ENCODE measurements at places on chromosomes 1 and 21.

GRCh38 chr21:10425856-10426255 lies 95.5 kb upstream of the TPTE start:
- H3K4me1 ChIP-seq, result no peaks in the 10 kb centered on the region
- no peaks in the 10 kb centered on the region for H3K27me3 ChIP-seq
- DNase-seq, result no peak

DNA sequence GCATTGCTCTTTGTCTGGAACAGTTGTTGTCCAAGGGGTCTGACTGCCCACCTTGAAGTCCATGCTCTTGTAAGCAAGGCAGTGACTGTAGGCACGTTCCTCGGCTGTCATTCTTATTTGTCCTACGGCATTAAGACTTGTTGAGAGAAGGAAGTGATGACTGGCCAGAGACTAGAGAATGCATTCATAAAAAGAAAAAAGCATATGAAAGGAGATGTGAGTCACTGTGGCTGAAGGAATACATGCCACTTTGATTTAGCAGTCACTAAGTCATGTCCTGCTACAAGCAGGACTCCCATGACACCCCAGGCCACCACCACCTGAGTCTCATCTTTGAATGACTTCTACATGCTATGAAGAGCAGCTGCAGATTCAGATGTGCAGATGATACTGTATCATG lies 50.5 kb downstream of the CNN3 start:
- peaks cover 28% of the 10 kb centered on the region for H3K4me1 ChIP-seq
- DNase-seq, result no peak
- H3K4me3 ChIP-seq, result no peak overlapping the region
- H3K27me3 ChIP-seq, result no peaks in the 10 kb centered on the region
- H3K36me3 ChIP-seq, result no peaks in the 10 kb centered on the region
- peak overlapping the region; percentile 84 for H3K27ac ChIP-seq

DNA sequence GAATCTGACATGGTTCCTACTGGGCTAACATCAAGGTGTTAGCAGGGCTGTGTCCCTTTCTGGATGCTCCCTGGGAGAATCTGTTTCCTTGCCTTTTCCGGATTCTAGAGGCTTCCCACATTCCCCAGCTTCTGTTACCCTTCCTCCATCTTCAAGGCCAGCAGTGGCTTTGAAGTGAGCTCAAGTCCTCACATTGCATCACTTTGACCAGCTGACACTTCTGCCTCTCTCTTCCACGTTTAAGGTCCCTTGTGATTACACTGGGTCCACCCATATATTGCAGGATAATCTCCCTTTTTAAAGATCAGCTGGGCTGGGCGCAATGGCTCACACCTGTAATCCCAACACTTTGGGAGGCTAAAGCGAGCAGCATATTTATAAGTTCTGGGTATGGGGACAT lies 33.1 kb downstream of the CNST start:
- H3K27ac ChIP-seq, result no peak overlapping the region
- H3K4me1 ChIP-seq, result peaks cover 28% of the 10 kb centered on the region
- H3K4me3 ChIP-seq, result no peak overlapping the region
- no peaks in the 10 kb centered on the region for H3K27me3 ChIP-seq

DNA sequence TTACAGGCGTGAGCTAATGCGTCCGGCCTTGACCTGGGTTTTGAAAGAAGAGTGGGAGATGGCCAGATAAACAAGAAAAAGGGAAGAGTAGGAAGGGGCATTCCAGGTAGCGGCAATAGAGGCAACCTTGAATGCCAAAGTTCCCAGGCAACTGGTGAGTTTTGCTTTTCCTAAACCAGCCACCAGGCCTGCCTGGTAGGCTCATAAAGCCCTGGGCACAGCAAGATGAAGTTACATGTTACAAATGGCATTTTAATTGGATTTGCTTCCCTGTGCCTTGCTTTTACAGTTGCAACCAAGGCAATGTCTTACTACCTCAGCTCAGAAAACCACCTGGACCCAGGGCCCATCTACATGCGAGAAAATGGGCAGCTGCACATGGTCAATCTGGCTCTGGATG lies 5.5 kb downstream of the LRRC42 start:
- peaks cover 5% of the 10 kb centered on the region for H3K4me1 ChIP-seq
- H3K27me3 ChIP-seq, result no peaks in the 10 kb centered on the region
- H3K36me3 ChIP-seq, result peaks cover 5% of the 10 kb centered on the region
- H3K4me3 ChIP-seq, result no peak overlapping the region
- DNase-seq, result no peak
- H3K27ac ChIP-seq, result no peak overlapping the region

DNA sequence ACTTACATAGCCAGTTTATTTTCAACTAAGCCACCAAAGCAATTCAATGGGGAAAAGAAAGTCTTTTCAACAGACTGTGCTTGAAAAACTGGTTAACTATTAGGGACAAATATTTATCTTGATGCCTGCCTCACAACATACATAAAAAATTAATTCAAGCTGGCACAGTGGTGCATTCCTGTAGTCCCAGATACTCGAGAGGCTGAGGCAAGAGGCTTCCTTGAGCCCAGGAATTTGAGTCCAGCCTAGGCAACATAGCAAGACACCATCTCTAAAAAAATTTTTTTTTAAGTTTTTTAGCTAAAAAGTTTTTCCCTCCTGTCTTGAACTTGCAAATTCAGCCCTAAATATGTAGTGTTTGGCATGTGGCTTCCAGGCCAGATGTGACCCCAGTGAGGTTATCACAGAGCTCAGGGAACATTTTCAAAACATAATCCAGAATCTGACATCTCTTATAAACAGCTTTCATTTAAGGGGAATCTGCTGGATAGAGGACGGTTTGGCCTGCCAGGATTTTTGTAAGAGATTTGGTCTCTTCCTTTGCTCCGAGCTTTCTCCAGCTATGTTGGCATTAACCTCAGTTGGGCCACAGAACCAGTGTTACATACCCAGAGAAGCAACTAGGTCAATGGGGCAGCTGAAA lies 46.4 kb downstream of the COL6A1 start:
- H3K36me3 ChIP-seq, result no peaks in the 10 kb centered on the region
- no peak for DNase-seq
- H3K27ac ChIP-seq, result peak overlapping the region; percentile 72
- no peaks in the 10 kb centered on the region for H3K4me1 ChIP-seq
- no peaks in the 10 kb centered on the region for H3K27me3 ChIP-seq

- H3K27ac ChIP-seq, result peak overlapping the region; percentile 39
- H3K4me1 ChIP-seq, result peaks cover 35% of the 10 kb centered on the region
- no peaks in the 10 kb centered on the region for H3K36me3 ChIP-seq
Observed at GRCh38 chr1:165162671-165163241, 193.8 kb downstream of the LMX1A start.

DNA sequence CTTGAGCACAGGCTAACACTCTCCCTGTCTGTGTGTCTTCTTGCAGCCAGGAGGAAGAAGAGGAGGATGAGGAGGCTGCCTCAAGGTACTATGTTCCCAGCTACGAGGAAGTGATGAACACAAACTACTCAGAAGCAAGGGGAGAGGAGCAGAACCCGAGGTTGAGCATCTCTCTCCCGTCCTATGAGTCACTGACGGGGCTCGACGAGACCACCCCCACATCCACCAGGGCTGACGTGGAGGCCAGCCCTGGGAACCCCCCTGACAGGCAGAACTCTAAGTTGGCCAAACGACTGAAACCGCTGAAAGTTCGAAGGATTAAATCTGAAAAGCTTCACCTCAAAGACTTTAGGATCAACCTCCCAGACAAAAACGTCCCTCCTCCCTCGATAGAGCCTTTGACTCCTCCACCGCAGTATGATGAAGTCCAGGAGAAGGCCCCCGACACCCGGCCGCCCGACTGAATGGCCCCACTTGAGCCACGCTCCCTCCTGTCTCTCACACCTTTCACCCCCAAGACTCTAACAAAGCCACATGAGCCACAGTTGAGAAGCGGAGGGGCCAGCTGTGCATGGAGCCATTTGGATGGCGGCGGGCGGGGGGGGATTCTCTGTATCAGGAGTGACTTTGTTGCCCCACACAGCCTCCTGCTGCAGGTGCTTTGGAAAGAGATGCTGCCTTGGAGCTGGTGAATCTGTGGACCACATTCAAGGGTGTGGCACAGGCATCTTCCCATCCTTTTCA lies 27.6 kb upstream of the FHAD1 start:
- H3K4me1 ChIP-seq, result no peaks in the 10 kb centered on the region
- no peak overlapping the region for H3K4me3 ChIP-seq
- no peak for DNase-seq
- H3K27ac ChIP-seq, result no peak overlapping the region
- no peaks in the 10 kb centered on the region for H3K27me3 ChIP-seq
- H3K36me3 ChIP-seq, result no peaks in the 10 kb centered on the region

GRCh38 chr1:85344256-85344694 lies 67.8 kb upstream of the BCL10 start:
- no peak overlapping the region for H3K4me3 ChIP-seq
- no peaks in the 10 kb centered on the region for H3K36me3 ChIP-seq
- no peaks in the 10 kb centered on the region for H3K27me3 ChIP-seq
- H3K4me1 ChIP-seq, result no peaks in the 10 kb centered on the region
- no peak overlapping the region for H3K27ac ChIP-seq

- H3K27me3 ChIP-seq, result no peaks in the 10 kb centered on the region
- peaks cover 20% of the 10 kb centered on the region for H3K4me1 ChIP-seq
- no peak overlapping the region for H3K27ac ChIP-seq
- DNase-seq, result no peak
- H3K36me3 ChIP-seq, result no peaks in the 10 kb centered on the region
Observed at GRCh38 chr1:225731491-225731890, 46.1 kb upstream of the SRP9 start.

DNA sequence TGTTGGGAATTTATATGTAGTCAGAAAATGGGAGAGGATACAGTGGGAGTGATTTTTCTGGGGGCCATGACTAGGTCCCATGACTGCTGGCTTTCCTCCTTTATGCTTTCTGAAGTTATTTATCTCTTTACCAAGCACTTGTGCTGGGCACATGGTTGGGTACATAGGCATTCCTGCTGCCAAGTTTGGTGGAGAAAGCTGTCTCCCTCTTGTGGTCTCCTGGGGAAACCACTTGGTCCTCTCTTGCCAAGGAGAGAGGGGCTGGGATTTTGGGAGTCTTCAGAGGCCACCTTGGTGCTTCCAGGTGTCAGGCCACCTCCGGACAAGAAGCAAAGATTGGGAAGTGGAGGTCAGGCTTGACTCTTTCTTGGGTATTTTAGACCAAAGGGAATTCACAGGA lies 120.2 kb upstream of the KCNE2 start:
- no peaks in the 10 kb centered on the region for H3K27me3 ChIP-seq
- no peaks in the 10 kb centered on the region for H3K36me3 ChIP-seq
- H3K4me1 ChIP-seq, result no peaks in the 10 kb centered on the region
- no peak for DNase-seq
- H3K27ac ChIP-seq, result no peak overlapping the region

DNA sequence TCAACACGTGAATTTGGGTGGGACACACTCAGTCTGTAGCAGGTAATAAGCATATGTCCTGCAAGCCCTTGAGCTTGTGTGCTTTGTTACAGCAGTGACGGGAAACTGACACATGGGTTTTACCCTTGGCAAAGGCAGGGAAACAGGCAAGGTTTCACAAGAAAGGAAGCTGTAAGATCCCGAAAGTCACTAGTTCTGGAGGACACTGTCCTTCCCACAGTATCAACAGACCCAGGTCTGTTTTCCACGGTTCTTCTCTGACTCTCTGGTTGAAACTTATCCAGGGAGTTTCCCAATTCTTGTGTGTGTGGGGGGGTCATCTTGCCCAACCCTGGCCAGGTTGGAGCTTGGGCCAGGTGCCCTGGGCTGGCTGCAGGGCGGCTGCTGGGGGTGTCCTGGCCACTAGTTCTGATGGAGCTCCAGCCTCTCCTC lies 29.3 kb upstream of the ZBTB21 start:
- H3K27ac ChIP-seq, result peak overlapping the region; percentile 19
- H3K36me3 ChIP-seq, result no peaks in the 10 kb centered on the region
- no peaks in the 10 kb centered on the region for H3K27me3 ChIP-seq
- H3K4me3 ChIP-seq, result no peak overlapping the region
- no peak for DNase-seq

DNA sequence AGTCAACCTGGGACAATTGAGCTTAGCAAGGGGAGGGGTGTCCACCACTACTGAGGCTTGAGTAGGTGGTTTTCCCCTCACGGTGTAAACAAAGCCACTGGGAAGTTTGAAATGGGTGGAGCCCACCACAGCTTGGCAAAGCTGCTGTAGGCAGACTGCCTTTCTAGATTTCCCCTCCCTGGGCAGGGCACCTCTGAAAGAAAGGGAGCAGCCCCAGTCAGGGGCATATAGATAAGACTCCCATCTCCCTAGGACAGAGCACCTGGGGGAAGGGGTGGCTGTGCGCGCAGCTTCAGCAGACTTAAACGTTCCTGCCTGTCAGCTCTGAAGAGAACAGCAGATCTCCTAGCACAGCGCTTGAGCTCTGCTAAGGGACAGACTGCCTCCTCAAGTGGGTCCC lies 758.4 kb downstream of the LTN1 start:
- H3K36me3 ChIP-seq, result no peaks in the 10 kb centered on the region
- H3K27me3 ChIP-seq, result no peaks in the 10 kb centered on the region
- DNase-seq, result no peak
- H3K27ac ChIP-seq, result no peak overlapping the region
- peaks cover 3% of the 10 kb centered on the region for H3K4me1 ChIP-seq

DNA sequence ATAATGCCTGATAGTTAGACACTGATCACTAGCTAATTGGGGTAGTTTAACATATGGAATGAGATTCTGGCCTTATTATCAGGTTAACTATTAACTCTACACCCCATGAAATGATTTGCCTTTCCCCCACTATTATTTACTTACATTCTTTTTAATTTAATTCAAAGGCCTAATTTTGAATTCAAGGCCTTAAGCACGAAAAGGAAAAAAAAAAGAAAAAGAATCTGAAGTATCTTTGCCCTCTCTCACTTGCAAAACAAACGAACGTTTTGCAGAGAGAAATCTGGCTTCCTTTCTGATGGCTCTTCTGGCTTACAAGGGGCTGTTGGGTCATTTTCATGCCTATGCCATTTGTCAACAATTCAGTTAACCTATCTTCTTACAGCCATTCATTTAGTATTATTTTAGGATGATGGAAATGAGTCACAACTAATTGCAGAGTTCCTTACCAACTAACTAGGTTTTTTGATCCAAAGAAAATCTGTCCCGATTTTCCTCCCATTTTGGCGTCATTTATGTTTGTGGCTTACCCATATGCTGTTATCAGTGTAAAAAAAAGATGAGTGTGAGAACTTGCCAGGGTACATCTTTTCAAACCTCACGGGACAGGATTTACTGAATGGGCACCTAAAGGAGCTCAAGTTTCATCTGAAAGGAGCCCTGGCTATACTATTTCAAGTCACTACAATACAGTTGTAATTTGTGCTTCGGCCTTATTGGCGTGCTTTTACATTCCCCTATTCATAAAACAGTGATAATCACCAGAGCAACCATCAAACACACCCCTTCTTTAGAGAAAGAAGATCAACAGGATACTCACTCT lies 1.9 kb upstream of the ERRFI1 start:
- peak overlapping the region; percentile 89 for H3K27ac ChIP-seq
- no peak for DNase-seq
- no peak overlapping the region for H3K4me3 ChIP-seq
- no peaks in the 10 kb centered on the region for H3K36me3 ChIP-seq

- no peaks in the 10 kb centered on the region for H3K27me3 ChIP-seq
- no peak overlapping the region for H3K4me3 ChIP-seq
- DNase-seq, result no peak
Observed at GRCh38 chr1:217363319-217363718, 267.6 kb downstream of the GPATCH2 start.
